Lung (tissue), 17 donors: ENCODE measurements at places on chromosomes 1 and 21. TPM values are rescaled to one million over a fixed set of nuclear protein-coding genes. Genes with fewer than 3 reads are reported as not detected.

DNA sequence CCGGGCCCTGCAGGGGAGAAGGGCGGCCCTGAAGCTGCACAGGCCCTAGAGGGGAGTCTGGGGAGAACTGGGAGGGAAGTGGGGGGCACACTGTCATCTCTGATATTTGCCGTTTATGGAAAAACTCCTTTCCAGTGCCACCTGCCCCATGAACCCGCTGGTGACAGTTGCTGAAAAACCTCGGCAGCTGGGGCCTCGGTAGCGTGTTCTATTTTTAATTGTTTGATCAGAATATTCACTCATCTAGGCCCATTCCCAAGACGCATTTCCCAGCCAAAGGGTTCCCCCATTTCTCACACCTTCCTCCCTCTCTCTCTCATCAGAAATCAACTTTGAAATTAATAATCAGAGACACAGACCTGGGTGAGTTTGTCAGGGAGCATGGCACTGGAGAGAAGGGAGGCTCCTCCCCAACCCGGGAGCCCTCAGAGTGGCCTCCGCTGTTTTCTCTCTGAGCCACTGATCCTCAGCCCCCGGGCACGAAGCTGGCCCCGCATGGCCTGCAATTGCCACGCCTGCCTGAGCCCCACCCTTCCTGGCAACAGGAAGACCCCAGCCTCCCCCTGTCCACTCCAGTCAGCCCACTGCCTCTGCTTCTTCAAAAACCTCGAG lies 111.1 kb downstream of the CASZ1 start:
- no peaks in the 10 kb centered on the region for H3K27me3 ChIP-seq
- H3K4me1 ChIP-seq, result peaks cover 40% of the 10 kb centered on the region
- DNase-seq, result no peak
- no peaks in the 10 kb centered on the region for H3K36me3 ChIP-seq
- peak overlapping the region; percentile 84 for H3K27ac ChIP-seq
- no peak overlapping the region for H3K4me3 ChIP-seq

DNA sequence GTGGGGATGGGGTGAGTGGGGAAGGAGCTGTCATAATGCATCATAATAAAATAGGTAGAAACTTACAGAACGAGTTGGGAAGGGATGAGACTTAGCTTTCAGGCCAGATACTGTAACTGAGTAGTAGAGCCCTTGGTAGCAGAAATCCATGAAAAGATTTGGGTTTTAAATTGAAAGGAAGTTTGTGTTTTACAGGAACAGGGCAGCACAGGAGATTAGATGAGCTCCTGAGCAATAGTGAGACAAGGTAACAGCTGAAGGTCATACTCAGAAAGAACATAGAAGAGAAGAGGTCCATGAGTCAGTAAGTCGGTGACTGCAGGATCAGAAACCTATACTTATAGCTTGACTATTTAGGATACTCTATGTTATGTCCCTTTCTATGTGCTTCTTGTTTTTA lies 7.3 kb downstream of the MAP10 start:
- no peak overlapping the region for H3K27ac ChIP-seq
- no peaks in the 10 kb centered on the region for H3K36me3 ChIP-seq
- DNase-seq, result no peak
- H3K4me3 ChIP-seq, result no peak overlapping the region
- no peaks in the 10 kb centered on the region for H3K27me3 ChIP-seq

DNA sequence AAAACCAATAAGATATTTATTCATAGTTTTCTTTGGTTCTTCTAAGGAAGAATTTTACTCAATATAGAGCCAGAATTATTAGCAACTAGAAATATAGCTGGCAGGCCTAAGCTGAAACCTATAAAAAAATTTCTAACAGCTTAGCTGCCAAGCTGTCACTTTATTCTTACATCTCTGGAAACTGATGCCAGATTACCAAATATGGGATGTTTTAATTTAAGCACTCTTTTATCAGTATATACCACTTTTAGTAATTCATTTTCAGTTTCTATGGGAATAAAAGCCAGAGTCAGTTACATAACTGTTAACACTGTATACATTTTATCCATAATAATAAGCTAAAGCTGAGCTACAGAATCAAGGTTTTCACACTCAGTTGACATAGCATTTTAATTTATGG lies 68.7 kb upstream of the MPC2 start:
- no peaks in the 10 kb centered on the region for H3K27me3 ChIP-seq
- H3K4me1 ChIP-seq, result peaks cover 1% of the 10 kb centered on the region
- DNase-seq, result no peak
- no peak overlapping the region for H3K27ac ChIP-seq
- no peak overlapping the region for H3K4me3 ChIP-seq
- peaks cover 11% of the 10 kb centered on the region for H3K36me3 ChIP-seq

- H3K4me1 ChIP-seq, result no peaks in the 10 kb centered on the region
- H3K27ac ChIP-seq, result no peak overlapping the region
- DNase-seq, result peak; percentile 30
- H3K4me3 ChIP-seq, result no peak overlapping the region
- H3K36me3 ChIP-seq, result no peaks in the 10 kb centered on the region
- H3K27me3 ChIP-seq, result no peaks in the 10 kb centered on the region
These were observed 827.0 kb upstream of the ADAMTS5 start for GRCh38 chr21:27793901-27794300.

The CELF3 gene
- 0.31 TPM for total RNA-seq

DNA sequence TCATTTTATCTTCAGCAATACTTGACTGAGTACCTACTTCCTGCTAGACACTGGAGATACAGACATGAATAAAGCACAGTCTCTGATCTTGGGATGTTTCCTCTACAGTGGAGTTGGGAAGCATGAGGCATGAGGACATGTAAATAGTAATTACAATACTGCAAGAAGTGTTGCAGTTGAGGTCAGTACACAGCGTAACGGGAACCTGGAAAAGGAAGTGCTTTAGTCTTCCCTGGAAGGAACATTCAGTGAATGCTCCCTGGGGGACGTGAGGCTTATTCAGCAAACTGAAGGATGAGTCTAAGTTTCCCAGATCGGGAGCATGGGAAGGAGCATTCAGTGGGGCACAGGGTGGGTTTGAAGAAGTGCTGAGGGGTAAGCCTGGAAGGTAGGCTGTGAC lies 112.4 kb downstream of the PIK3R3 start:
- H3K4me1 ChIP-seq, result peaks cover 7% of the 10 kb centered on the region
- H3K27me3 ChIP-seq, result no peaks in the 10 kb centered on the region
- H3K27ac ChIP-seq, result no peak overlapping the region
- no peak overlapping the region for H3K4me3 ChIP-seq
- H3K36me3 ChIP-seq, result no peaks in the 10 kb centered on the region
- no peak for DNase-seq

The LENEP gene
- 0.89 TPM for total RNA-seq

DNA sequence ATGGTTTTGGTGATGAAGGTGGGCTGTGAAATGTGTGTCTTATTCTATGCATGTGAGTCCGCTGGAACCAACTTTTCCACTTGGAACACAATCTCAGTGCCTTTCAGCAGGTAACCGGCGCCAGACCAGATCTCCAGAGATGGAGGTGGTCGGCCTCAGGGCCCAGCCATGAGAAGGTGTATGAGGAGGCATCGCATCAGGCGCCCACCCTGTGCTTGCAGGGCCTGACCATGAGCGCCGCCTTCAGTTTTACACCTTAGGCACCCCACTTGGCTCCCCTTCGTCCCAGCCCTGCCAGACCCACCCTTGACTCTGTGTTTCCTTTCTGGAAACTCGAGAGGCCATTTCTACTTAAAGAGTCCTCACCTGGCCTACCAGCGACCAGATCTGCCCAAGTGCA lies 48.6 kb upstream of the ATF3 start:
- no peak overlapping the region for H3K4me3 ChIP-seq
- no peak overlapping the region for H3K27ac ChIP-seq
- no peaks in the 10 kb centered on the region for H3K36me3 ChIP-seq
- H3K4me1 ChIP-seq, result no peaks in the 10 kb centered on the region

- H3K27me3 ChIP-seq, result no peaks in the 10 kb centered on the region
- no peak overlapping the region for H3K4me3 ChIP-seq
- H3K4me1 ChIP-seq, result peaks cover 2% of the 10 kb centered on the region
- no peak for DNase-seq
- H3K27ac ChIP-seq, result no peak overlapping the region
- H3K36me3 ChIP-seq, result no peaks in the 10 kb centered on the region
These were observed 35.3 kb downstream of the OPTC start for GRCh38 chr1:203528976-203529835.

DNA sequence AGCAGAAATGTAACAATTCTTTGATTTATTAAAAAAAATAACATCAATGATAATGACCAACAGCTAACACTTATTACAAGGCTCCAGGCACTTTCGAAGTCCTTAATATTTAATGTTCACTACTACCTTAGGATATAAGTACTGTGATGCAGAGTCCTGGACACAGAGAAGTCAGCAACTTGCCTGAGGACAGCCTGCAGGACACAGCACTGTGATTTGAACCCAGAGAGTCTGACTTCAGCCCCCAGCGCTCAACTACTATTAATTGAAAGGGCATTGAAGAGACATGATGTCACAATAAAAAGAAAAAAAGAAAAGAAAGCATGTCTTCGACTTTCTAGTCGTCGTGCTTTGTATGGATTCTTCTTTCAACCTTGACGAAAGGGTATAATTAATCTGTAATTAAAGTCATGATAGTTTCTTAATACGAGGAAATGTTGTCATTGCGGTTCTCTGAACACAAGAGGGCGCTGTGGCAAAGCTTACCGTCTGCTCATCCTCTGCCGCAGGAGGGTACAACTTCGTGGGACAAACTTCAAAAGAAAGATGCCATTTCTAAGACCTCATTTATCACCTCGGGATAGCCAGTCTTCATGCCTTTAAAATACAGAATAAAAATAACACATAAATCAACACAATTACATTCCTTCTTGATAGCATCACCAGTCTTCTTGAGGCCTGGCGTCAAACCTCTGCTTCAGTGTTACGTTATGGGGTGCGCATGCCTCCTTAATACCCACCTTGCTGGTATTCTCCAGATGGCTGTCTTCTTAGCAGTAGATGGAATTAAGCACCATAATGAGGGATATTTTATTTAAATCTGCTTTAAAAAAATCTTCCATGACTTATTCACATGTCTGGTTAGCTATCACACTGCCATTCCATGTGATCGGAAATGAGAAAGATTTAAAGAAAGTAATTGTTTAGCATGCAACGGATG lies 240.1 kb downstream of the DISC1 start:
- no peak overlapping the region for H3K27ac ChIP-seq
- peaks cover 41% of the 10 kb centered on the region for H3K4me1 ChIP-seq
- H3K27me3 ChIP-seq, result no peaks in the 10 kb centered on the region

DNA sequence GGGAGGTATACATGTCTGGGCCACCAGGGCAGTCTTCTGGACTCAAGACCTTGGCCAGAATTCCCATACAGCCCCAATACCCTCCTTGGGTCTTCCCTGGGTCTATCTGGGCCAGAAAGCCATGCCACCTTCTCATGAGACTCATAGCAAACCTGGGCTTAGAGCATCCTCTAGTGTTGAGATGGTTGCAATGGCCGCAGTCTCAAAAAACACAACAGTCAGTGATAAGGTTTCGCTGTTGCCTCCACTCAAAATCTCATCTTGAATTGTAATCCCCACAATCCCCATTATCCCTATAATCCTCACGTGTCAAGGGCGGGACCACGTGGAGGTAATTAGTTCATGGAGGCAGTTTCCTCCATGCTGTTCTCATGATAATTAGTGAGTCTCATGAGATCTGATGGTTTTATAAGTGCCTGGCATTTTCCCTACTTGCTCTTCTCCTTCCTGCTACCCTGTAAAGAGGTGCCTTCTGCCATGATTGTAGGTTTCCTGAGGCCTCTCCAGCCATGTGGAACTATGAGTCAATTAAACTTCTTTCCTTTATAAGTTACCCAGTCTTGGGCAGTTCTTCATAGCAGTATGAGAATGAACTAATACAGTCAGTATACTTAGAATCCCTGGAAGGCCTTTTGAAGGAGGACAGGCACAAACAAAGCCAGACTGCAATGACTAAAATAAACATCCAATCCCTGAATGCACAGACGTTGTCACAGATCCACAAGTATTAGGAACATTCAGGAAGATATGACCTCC lies 77.0 kb downstream of the CTH start:
- DNase-seq, result peak; percentile 23
- no peak overlapping the region for H3K4me3 ChIP-seq
- no peak overlapping the region for H3K27ac ChIP-seq
- H3K27me3 ChIP-seq, result no peaks in the 10 kb centered on the region

GRCh38 chr21:29499734-29500343 lies 201.1 kb downstream of the BACH1 start:
- H3K4me3 ChIP-seq, result no peak overlapping the region
- no peaks in the 10 kb centered on the region for H3K4me1 ChIP-seq
- H3K27ac ChIP-seq, result no peak overlapping the region
- DNase-seq, result no peak
- no peaks in the 10 kb centered on the region for H3K27me3 ChIP-seq

- peak overlapping the region; percentile 26 for H3K27ac ChIP-seq
- no peaks in the 10 kb centered on the region for H3K27me3 ChIP-seq
- no peak for DNase-seq
- H3K4me3 ChIP-seq, result no peak overlapping the region
These were observed 91.9 kb downstream of the NFIA start for GRCh38 chr1:61174060-61174795.

- H3K36me3 ChIP-seq, result no peaks in the 10 kb centered on the region
- no peak for DNase-seq
- peaks cover 12% of the 10 kb centered on the region for H3K4me1 ChIP-seq
These were observed 956 bp downstream of the ATP1A2 start for GRCh38 chr1:160116283-160117147.

The ZBTB7B gene
- 41.9 TPM for total RNA-seq

The SLC9C2 gene
- total RNA-seq, result 0.98 TPM

DNA sequence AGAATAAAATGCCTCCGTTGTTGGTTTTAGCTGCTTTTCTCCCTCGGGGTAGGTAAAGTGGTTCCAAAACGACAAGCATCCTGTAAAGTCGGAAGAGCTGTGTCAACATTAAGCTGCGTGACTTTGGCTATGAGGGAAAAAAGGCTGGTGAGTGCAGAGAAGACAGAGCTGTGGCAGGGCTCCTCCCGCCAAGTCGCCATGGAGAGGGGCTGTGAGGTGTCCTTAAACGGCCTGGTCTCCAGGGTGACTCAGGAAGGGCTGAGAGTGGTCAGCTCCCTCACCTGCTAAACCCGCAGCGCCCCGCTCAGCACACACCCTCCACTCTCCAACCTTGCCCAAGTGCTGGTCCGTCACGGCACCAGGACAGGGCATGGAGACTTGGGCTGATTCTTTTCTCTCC lies 91.6 kb upstream of the SAMD11 start:
- H3K4me1 ChIP-seq, result peaks cover 6% of the 10 kb centered on the region
- no peak for DNase-seq

- DNase-seq, result no peak
- H3K27me3 ChIP-seq, result no peaks in the 10 kb centered on the region
- no peak overlapping the region for H3K27ac ChIP-seq
- peaks cover 16% of the 10 kb centered on the region for H3K36me3 ChIP-seq
- H3K4me1 ChIP-seq, result no peaks in the 10 kb centered on the region
- H3K4me3 ChIP-seq, result no peak overlapping the region
These were observed 34.1 kb downstream of the CMPK1 start for GRCh38 chr1:47367651-47368050.

The CGN gene
- total RNA-seq, result 74.9 TPM
